ENCODE measurements at places on chromosomes 6 and 20. TPM values are rescaled to one million over a fixed set of nuclear protein-coding genes. Genes with fewer than 3 reads are reported as not detected.

Gene BNIP5
- not detected for total RNA-seq

Gene GRM1
- not detected for total RNA-seq

Gene BACH2
- 0.87 TPM for total RNA-seq

Gene CTNNBL1
- 37.5 TPM for total RNA-seq

Gene TRIM40
- total RNA-seq: not detected

Gene GFRAL
- total RNA-seq: not detected

Gene NKX2-4
- not detected for total RNA-seq

Gene WFDC12
- total RNA-seq: not detected

Gene MYL9
- total RNA-seq: 30.7 TPM

Gene MRAP2
- total RNA-seq: 0.39 TPM

Gene HLA-DQA1
- total RNA-seq: not detected

Gene CST4
- 0.25 TPM for total RNA-seq

Gene C6orf52
- not detected for total RNA-seq

Gene ENPP5
- total RNA-seq: not detected

Gene PHACTR3
- not detected for total RNA-seq

Gene EYA4
- 0.33 TPM for total RNA-seq

Gene RIMS4
- not detected for total RNA-seq

Gene PDYN
- not detected for total RNA-seq

Gene SMPD2
- total RNA-seq: 6.6 TPM

Gene OVOL2
- total RNA-seq: not detected

Gene EDN3
- not detected for total RNA-seq

Gene SLC22A7
- total RNA-seq: not detected

Gene FUT9
- total RNA-seq: not detected

Gene ARMC2
- total RNA-seq: 0.74 TPM

Gene SIRPD
- total RNA-seq: not detected

Gene FILIP1
- total RNA-seq: 10.4 TPM

Gene IL20RA
- not detected for total RNA-seq

Gene WFDC10B
- not detected for total RNA-seq

Gene ARFGAP1
- 55.0 TPM for total RNA-seq

Gene OR10C1
- not detected for total RNA-seq

Gene DNMT3B
- 4.7 TPM for total RNA-seq

Gene DEFB124
- total RNA-seq: not detected

Gene TUBB1
- not detected for total RNA-seq

Gene SAMD3
- not detected for total RNA-seq

Gene LAMP5
- total RNA-seq: 0.30 TPM
